ENCODE measurements at places on chromosomes 6 and 20.

DNA sequence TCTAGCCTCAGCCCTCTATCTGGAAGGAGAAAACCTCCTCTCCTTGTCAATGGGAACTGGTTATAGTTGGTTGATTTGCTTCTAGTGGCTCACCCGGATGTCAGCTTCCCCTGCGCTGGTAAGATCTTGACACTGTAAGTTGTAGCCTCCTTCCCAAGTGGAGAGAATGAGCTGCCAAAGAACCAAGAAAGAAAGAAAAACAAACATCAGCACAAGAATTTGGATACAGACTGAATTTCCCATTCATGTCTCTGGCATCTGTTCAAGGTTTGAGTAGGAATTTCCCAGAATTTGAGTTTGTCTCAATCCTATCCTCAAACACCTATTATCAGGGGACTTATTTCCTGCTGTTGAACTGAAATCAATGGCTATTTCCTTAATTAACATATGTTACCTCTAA lies 44.1 kb downstream of the ELOVL2 start:
- no peak for DNase-seq

GRCh38 chr20:9439806-9440205 lies 74.6 kb upstream of the LAMP5 start:
- DNase-seq, result no peak

DNA sequence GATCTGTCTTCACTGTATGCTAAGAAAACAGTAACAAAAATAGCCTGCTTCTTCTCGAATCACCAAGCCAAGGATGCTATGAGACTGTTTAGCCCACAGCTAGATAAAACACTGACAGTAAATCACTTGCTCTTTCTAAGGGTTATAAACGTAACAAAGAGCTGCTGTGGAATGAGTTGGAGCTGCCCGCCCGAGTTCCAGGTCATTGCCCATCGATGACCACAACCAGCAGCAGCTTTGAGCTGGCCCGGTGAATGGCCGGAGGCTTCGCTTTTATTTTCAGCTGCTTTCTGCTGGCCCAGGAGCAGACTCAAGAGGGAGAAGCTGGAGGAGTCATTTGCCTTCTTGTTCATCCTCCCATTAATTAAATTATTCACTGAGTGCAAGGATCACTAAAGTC lies 82.2 kb upstream of the CDH4 start:
- no peak for DNase-seq

GRCh38 chr6:159103396-159104162 lies 58.8 kb upstream of the TAGAP start:
- no peak for DNase-seq

DNA sequence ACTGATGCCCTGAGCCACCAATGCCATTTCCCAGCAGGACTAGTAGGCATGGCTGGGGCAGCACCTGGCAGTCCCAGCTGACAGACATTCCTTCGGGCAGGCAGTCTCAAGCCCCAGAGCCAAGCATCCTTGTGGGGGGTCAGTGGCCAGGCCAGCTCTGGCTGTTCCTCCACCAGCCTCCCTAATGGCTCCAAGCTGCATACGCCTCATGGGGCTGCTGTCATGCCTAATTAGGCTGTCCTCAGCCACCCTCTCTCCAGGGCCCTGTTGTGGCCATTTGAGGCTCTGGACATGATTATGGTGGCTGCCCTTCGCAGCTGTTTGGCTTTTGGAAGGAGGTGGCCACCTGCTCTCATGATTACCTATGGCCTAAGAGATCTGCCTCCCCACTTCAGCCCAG lies 79.4 kb downstream of the DLGAP4 start:
- no peak for DNase-seq

Measured in activated CD4-positive, alpha-beta T cell treated with anti-CD3 and anti-CD28 coated beads, Interleukin-2, amount 50 U/mL, for 1 hour (primary cell).